ENCODE measurements at places on chromosomes 16 and 17. TPM values are rescaled to one million over a fixed set of nuclear protein-coding genes. Genes with fewer than 3 reads are reported as not detected.

DNA sequence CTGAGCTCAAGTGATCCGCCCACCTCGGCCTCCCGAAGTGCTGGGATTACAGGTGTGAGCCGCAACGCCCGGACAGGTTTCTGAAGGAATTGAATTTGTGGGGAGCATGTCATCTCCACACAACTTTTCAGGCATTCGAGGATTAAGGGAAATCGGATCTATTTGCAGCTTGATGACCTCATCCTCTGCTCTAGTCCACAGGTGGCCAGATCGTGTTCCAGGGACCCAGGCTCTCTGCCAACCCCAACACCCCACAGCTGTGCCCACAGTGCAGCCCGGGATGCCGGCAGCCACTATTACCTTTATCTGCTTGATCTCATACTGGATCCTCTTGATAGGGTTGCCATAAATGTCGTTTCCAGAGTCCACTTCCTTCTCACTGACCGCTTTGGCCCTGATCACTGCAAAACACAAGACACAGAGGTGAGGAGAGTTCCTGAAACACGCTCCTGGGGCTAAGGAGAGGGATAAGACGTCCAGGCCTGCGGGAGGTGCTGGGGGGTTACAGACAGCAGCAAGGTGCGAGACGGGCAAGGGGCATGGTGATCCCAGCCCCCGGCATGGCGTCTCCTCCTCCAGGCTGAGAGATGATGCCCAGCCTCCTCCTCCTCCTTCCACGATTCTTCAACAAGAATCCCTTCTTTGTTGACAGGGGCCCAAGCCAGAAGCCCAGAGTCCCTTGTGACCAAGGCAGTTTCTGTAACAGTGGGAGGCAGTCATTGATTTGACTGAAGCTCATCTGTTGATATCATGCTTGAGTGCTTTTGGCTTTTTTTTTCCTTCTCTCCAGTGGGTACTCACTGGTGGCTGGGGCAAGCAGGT, 29.3 kb downstream of the CEP295NL start:
- DNase-seq = no peak

DNA sequence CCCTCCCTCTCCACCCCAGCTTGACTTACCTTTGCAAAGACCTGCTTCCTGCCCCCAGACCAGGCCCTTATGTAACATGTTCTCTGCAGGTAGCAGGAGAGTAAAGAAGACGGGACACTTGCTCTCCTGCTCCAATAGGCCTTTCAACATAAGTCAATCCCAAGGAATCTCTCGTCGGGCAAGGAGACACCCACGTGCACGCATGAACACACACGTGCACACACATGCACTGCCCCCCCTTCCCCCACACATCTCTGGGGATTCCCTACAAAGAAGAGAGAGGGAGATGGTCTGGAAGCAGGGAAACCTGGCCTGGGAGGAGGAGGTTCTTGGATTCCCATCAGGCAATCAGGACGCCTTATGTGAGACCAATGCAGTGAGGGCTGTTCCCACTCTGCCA, 41.4 kb downstream of the ABCC12 start:
- DNase-seq = no peak

- no peak for DNase-seq
These were observed 40.1 kb upstream of the C1QL1 start for GRCh38 chr17:45008216-45008615.

The AIPL1 gene
- total RNA-seq = not detected

GRCh38 chr17:77756846-77757560, 201.5 kb upstream of the TNRC6C start:
- DNase-seq = no peak

The TP53TG3C gene
- not detected for total RNA-seq

GRCh38 chr17:74042744-74043486, 160.6 kb upstream of the RPL38 start:
- peak; percentile 8 for DNase-seq

GRCh38 chr16:101586-101985, 23.6 kb downstream of the MPG start:
- DNase-seq = no peak

DNA sequence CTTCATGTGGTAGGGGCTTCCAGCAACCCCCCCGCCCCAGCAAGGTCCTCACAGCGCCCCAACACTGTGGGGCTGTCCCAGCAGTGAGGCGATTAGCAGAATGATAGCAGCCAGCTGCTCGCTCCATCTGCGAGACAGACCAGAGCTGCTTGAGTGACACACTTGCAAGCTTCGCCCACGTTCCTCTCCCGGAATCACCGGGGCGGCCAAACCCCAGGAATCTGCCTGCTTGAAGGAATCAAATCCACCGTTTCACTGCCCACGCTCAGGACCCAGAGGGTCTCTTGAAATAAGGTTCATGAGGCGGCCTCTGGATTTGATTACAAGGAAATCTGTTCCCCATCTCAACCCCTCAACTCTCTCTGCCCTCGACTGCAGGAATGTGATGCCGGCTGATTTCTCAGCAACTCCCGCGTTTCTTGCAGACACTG, 356.0 kb downstream of the C16orf95 start:
- DNase-seq = no peak

DNA sequence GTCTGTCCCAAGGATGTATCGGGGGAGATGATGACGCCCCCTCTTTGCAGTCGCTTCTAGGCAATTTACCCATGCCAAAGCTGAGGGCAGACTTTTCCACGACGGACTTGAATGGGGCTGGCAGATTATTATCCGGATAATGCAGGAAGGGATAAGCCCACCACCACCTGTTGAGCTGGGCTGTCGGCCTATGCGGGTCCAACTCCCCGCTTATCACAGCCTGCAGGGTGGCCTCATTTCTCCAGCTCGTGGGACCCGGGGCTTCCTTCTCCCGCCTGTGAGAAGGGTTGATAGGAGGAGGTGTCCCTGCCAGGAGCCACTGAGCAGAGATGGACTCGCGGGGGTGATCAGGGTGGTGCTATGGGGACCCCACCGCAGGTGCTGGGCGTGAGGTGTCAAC, 559 bp downstream of the CACNG5 start:
- DNase-seq = no peak

- no peak for DNase-seq
These were observed 148.2 kb downstream of the SNX11 start for GRCh38 chr17:48255759-48256158.

The NPTX1 gene
- 86.1 TPM for total RNA-seq

The CCDC154 gene
- 2.7 TPM for total RNA-seq

DNA sequence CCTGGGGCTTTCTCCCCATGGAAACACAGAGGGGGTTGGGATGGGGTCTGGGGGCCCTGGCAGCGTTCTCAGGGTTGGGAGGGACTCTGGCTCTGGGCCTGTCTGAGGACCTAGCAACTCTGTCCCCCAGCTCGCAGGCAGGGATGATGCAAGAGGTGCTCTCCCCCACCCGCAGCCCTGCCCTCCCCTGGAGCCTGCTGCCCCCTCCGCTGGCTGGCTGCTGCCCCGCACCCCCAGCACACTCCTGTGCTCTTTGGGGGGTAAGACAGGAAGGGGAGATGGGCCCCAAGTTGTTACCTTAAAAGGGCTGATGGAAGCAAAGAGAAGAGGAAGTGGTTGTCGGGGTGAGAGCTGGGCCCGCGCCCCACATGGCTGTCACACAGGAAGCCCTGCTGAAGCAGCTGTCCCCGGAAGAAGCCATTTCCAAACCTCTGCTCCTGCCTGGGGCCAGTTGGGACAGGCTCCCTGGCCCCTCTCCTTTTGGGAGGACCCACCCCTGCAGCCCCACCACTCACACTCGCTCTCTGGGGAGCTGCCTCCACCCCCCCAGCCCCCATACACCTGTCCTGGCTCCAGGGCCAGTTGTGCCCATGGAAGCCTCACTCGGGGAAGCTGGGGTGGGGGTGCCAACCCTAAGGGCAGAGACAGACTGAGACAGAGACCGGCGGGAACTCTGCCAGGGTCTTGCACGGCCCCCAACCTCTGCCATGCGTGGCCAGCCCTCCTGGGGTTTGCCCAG, 2.5 kb downstream of the CORO1A start:
- DNase-seq = peak; percentile 93

- no peak for DNase-seq
These were observed 133.7 kb upstream of the TNRC6C start for GRCh38 chr17:77824780-77825280.

DNA sequence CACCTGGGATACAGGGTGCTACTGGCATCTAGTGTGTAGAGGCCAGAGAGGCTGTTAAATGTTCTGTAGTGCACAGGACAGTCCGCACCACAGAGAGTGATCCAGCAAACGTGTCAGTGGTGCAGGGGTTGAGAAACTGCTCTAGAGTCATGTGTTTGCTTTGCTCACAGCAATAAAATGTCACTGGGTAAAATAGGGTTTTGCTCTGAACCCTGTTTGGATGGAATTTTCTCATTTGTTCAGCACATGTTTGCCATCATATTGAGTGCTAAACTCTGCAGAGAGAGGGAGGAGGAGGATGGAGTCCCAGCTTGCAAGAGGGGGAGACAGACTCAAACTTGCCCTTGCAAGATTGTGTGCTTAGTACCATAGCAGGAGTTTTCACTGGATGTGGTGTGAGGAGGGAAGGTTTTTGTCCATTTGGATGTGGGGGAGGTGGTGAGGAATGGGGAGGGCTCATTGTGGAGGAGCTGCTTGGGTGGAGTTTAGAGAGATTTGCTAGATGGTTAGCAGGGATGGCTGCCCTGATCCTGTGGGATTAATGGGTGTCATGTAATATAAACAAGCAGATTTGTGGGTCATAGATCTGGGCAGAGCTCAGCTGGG, 11.8 kb downstream of the PLCG2 start:
- no peak for DNase-seq

GRCh38 chr17:60164164-60164563, 14.4 kb downstream of the CA4 start:
- DNase-seq = no peak

DNA sequence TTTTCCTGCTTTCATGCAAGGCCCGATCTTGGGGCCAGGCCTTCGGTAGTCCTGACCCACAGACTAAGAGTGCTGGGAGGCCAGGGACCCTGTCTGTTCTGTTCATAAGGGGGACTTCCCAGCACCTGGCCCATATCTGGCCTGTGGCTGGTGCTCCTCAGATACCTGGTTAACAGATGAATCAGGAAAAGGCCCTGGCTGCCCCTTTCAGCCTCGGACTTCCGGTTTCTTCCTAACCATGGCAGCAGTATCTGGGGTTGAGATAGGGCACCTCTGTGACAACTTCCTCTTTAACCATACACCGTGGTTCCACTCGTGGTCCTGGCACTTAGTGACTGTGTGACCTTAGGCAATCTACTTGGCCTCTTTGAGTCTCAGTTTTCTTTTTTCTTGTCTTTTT, 18.4 kb downstream of the PLCG2 start:
- no peak for DNase-seq

DNA sequence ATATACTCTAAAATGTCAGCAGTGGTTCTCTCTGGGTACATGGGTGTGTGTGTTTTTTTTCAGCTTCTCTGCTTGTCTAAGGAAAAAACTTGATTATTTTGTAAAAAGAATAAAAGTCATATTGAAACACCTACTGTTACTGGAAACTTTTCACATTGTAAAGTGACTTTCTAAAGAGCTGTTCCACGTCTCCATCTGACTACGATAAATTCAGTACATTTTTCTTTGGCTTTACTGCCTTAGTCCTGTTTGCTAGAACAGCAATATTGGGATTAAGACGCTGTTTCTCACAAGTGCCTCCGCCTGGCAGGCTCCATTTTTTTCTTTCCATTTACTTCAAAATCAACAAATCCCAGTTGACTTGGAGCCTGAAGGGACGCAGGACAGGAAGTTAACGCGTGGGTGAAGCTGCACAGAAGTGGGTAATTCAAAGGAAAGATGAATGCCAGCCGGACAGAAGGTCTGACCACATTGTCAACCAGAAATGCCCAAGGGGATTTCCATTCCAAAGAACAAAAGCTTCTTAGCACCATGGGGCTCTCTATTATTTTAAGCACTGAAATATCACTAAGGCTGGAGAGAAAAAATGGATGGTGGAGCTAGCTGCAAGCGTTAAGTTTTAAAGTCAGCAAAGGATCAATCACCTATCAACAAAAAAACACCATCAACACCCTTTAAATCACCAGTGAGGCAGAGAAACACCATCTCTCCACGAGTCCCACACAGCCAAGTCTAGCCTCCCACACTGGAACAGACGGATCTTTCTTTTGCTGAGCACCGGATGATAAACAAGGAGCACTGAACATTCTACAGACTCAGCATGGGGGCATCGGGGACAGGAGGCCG, 8.4 kb downstream of the GLOD4 start:
- no peak for DNase-seq

- no peak for DNase-seq
These were observed 65.2 kb downstream of the CYTH1 start for GRCh38 chr17:78716814-78717393.

- DNase-seq = no peak
These were observed 45.0 kb downstream of the B9D1 start for GRCh38 chr17:19317359-19318095.

The CCL8 gene
- not detected for total RNA-seq

The LUC7L gene
- total RNA-seq = 52.6 TPM

The MPO gene
- not detected for total RNA-seq

DNA sequence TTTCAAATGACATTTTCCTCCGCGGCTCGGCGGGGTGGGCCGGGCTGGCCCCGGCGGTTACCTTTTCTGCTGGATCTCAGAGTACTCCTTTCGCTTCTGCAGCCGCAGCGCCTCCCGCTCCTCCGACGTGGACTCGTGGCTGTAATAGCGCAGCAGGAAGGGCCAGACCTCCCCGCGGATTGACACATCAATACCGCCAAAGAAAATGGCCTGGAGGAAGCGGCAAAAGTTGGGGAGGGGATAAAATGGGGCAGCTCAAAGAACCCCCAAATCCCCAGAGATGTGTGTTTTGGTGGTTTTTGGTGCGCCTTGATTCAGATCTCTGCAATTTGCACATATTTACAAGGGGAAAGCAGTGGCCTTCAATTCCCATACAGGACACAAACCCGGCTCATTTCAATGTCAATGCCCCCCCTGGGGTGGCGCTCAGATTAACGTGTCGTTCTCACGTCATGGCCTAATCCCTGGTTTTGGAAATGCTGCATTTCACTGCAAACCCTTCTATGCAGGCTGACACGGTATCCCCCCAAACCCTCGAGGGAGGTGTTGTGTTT, 85.9 kb downstream of the TBC1D16 start:
- DNase-seq = no peak

DNA sequence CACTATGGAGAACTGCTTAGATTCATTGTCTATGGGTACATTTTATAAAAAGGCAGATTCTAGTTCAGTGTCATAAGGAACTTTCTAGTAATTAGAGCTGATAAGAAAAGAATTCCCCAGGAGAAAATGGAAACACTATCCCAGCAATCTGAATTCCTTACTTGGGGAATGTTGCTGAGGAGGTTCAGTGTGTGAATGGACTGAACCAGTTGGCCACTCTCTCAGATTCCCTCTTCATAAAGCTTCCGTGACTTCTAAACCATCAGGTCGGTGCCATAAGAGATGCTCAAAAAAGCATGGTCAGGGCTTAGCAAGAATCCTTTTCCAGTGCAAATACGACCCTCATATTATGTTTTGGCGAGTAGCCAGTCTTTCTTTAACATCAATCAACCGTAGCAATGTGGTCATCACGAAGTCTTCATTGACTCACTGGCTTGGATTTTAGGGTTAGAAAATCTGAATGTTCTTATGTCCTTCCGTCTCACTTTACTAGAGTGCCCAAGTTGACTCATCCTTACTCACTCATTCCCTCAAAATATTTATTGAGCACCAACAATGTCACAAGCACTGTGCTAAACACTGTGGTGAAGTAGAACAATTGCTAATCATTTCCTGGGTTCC, 102.7 kb upstream of the HLF start:
- DNase-seq = no peak
